Stimulated activated CD4-positive, alpha-beta T cell treated with anti-CD3 and anti-CD28 coated beads, Interleukin-1b, Interleukin-23, amount 100 ng/mL, for 24 hours (primary cell): ENCODE measurements at places on chromosomes 3 and 15.

DNA sequence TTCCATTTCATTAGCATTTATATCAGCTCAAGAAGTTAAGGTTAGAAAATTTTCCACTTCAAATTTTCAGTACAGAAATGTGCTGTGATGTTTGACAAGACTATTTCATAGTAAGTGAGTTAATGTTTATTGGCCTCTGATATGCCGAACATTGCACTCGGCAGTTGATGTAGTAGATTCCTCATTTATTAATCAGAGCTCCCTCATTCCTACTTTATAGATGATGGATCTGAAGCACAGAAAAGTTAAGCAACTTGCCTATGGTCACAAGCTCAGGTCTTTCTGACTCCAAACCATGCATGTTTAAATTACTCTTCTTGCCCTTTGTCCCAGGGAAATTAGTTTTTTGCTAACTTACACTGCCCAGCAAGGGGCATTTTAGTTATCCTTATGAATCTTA lies 92.0 kb downstream of the ATG7 start:
- DNase-seq, result no peak

DNA sequence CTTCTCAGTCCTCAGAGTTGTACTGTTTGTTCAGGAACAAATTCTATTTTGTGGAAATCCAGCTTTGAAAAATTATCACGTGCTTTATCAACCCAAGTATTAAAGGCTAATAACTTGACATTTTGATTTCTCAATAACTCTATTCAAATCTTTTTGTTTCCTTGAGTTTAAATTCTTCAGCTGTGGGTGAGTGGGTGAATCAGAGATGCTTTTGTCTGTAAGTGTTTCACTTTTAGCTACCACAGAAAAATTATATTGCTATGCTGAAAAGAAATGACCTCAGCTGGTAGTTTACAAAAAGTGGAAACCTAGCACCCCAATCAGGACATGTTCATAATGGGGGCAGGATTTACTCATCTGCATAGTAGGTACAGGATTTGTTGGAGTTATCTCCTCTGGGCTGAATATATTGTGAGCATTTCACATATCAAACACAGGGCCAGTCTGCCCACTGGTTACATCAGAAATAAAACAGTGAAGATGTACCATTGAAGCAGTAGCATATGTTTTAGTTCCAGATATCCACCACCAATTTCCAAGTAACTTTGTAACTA lies 30.5 kb downstream of the MINDY4B start:
- DNase-seq, result no peak

GRCh38 chr15:88250826-88251225 lies 5.7 kb downstream of the NTRK3 start:
- no peak for DNase-seq

GRCh38 chr3:136694321-136694720 lies 57.9 kb downstream of the STAG1 start:
- no peak for DNase-seq

DNA sequence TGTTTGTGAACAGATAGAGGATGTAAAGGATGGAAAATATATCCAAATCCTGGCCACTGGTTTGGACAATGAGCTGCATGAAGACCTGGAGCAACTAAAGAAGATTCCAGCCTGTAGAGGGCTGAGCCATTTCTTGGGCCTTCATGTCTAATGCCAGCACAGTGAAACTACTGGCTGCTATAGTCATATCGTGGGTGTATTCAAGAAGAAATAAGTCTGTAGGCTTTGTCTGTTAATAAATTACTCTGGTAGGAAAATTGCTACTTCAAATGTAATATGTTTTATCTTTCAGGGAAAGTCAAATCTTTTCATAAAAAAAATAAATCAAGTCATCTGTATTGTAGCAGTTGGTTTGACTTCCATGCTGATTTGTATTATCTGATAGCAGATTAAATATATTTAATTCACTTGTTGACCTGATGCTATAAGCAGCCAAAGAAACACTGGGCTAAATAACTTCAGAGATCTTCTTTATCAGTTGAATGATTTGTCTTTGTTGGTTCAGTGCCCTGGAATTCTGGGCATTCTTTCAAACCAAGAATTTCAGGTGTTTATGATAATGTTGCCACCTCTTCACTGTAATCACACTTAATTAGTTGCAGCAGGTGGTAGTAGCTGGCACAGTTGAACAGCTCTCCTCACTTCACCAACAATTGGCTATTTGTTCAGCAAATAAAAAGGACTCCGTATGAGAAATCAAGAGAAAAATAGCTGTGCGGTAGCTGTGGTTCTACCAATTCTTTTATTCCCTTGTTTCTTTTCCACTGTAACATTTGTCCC lies 1109.5 kb downstream of the NSUN3 start:
- no peak for DNase-seq

GRCh38 chr3:97979610-97980009 lies 7.4 kb upstream of the RIOX2 start:
- no peak for DNase-seq

DNA sequence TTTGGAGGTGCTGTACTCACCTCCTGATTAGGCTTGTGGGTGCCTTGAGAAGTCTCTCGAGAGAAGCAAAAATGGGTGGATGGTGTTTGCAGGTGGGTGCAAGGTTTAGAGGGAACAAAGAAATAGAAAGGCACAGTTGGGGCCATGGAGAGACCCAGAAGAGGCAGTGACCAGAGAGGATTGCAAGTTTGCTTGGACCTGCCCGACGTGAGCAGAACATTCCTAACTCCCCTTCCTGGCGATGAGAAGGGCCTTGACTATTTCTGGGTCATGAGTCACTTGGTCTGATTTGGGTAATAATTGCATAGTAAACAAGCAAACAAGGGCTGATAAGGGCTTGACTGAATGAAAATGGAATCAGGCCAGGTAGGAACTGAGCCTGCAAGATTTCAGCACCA lies 7.0 kb upstream of the CTSH start:
- no peak for DNase-seq

DNA sequence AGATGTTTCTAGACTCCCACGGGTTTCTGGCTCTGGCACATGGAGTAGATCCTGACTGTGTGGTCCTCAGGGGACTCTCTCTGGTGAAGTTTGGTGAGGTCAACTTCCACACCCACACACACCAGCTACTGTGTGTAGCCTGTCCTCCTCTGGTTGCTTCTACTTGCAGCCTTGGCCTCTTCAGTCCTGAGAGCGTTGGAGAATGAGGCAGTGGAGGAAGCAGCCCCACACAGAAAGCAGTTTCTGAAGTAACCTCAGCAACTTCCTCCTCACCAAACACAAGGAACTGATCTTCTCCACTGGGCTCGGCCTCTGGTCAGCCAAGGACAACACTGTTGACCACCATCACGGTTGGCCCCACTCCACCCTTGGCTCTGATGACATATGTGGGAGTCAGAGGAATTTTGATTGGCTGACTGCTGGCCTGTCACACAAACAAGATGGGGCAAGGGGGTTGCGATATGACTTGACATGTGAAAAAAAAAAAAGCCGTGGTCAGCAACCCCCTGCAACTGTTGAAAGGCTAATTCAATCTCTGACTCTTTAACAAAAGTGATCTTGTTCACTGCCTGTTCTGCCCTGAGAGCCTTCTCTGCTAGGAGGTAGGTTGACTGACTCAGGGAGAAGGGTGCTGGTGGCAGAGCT lies 19.6 kb downstream of the CD86 start:
- DNase-seq, result no peak

DNA sequence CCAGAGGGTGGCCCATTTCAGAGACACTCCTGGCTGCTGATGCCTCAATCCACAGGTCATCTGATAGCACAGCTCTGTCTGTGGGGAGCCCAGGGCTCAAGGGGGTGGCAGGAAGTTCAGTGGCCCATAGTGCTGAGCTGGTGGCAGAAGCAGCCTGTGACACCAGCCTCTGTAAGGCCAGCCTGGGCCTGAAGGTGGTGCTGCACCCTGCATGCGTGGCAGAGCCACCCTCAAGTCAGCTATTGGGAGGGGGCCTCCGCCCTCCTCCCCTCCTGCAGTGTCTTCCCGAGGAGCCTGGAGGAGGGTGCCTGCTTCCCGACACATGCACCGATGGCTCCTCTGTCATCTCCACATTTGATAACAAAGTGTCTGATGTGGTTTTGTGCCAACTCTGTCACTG lies 3.0 kb downstream of the PLA1A start:
- DNase-seq, result no peak

GRCh38 chr3:30658328-30659052 lies 52.1 kb downstream of the TGFBR2 start:
- DNase-seq, result no peak

DNA sequence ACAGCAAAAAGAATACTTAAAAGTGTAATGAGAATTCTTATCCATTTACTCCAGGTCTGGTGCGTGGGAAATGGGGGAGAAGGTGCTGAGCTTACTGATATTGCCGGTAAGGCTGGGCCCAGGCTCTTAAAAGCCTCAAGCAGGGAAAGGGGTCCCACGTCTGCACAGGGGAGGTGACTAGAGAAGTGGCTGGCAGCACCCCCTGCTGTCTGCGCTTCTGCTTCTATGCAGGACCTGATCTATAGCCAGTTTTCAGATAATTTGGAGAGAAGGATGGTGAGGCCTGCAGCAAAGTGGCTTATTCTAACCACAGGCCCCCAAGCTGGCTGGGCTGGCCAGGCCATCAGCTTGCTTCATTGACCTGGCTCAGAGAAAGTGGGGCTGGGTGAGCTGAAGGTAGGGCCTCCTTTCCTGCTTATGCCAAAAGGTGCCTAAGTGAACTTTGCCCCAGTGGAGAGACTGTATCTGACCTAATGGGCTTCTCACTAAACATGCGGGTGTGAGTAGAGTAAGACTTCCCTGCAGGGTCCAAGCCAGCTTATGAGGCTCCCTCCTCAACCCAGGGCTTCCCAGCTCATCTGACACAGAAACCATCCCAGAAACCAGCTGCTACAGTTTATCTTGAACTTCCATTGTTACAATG lies 30.9 kb upstream of the ATP1B3 start:
- peak; percentile 12 for DNase-seq

- DNase-seq, result no peak
Measured at GRCh38 chr3:72976281-72976741, 20.3 kb upstream of the PPP4R2 start.

DNA sequence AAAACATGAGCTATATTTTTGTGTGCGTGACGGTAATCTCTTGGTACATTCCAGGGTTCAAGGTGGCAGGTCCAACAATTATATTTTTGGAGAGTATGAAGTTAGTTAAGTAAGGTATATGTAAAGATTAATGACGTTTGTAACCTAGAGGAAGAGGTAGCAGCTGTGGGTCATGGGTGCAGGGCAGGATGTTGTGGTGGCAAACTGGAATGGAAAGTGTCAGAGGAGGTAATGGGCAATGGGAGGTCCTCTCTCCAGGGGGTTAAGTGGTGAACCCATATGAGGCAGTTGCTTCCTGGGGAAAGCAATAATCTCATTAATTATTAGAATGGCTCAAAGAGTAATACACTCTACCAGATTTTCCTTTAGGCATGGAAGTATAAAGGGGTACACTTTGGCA lies 1.0 kb upstream of the CD200R1L start:
- DNase-seq, result no peak

- no peak for DNase-seq
Measured at GRCh38 chr15:90004671-90005070, 3.5 kb downstream of the ZNF710 start.

- DNase-seq, result no peak
Measured at GRCh38 chr3:151526757-151527156, 65.9 kb upstream of the IGSF10 start.

DNA sequence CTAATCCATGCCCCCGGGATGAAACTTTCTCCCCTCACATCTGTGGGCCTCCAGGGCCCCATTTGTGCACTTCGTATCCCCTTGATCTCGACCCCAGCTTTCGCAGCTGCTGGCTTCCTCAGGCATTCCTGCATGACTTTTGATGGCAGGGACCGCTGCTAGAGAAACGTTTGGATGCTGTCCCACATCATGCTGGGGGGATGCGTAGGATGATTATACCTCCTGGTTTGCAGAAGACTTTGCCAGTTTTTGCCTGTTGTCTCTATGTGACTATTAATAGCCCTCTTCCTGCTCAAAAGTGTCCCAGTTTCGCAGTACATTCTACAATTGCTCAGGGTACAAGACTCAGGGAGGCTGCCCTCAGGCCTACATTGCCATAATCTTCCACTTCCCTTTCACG lies 10.4 kb upstream of the KCNAB1 start:
- no peak for DNase-seq

DNA sequence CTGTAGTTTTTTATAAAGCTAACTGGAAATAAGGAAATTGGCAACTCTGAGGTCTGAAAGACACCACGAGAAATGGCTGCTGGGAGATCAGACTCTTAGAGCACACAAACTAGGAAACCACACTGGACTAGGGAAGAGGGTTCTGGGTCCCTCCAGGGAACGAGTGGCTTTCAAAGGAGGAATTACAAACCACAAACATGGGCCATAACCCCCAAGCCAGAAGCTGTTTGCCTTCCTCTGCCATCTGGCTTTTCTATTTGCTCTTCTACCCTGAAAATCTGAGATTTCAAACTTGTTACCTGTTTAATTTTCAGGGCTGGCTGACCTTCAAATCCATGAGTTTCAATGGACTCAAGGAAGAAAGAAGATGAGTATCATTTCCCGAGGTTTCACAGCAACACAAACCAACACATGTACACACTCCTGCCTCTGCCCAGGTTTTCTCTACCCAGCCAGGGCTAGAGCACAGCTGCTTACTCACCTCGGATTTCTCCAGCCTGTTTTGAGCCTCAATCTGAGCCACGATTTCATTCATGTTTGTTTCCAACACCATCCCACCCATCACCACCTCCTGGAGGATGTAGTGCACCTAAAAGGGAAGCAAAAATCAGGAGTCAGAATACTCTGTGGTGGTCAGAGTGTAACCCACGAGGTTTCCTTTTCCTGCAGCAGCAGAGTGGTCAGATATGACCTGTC lies 22.6 kb upstream of the ANPEP start:
- no peak for DNase-seq

- no peak for DNase-seq
Measured at GRCh38 chr3:14701676-14702075, 26.7 kb downstream of the C3orf20 start.

- no peak for DNase-seq
Measured at GRCh38 chr15:33517944-33518343, 207.2 kb downstream of the RYR3 start.

- DNase-seq, result no peak
Measured at GRCh38 chr3:161336661-161337060, 34.7 kb downstream of the SPTSSB start.

DNA sequence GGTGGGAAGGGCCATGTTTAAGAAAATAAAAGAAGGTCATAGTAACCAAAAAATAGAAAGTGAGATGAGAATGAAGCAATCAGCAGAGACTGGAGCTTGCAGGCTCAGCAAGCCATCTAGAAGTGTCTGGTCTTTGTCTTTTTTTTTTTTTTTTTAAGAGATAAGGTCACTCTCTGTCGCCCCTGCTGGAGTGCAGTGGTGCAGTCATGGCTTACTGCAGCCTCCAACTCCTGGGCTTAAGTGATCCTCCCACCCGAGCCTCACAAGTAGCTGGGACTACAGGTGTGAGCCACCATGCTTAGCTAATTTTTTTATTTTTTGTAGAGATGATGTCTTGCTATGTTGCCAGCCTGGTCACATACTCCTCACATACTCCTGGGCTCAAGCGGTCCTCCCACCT lies 36.2 kb downstream of the GXYLT2 start:
- DNase-seq, result no peak
